ENCODE measurements at places on chromosomes 7 and 10.
A peak's percentile ranks its signal among the peaks of the same experiment; 100 is the strongest.

GRCh38 chr7:45033261-45033930 lies 33.4 kb downstream of the CCM2 start:
- no peaks in the 10 kb centered on the region for H3K36me3 ChIP-seq
- no peak overlapping the region for H3K27ac ChIP-seq
- DNase-seq, result no peak
- no peak overlapping the region for H3K4me3 ChIP-seq

GRCh38 chr10:129046962-129047361 lies 420.1 kb upstream of the MGMT start:
- H3K4me1 ChIP-seq, result no peaks in the 10 kb centered on the region
- no peak overlapping the region for H3K4me3 ChIP-seq
- no peaks in the 10 kb centered on the region for H3K36me3 ChIP-seq
- H3K27me3 ChIP-seq, result no peaks in the 10 kb centered on the region

DNA sequence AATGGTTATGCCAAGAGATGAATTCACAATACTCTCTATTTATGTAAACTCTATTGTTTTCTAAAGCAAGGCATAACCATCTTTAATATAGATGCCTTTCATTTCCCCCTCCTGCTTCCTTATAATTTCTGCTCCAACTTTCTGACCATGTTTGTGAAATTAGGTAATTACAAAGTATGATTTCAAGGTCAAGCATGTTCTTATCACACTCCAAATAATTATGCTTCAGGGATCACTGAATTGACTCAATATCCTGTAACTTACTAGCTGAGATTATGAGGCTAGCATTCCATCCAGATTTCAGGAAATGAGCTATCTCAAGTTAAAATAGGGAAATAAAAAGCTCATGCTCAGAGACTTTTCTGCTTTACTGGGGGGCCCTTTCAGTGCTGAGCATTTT lies 655.9 kb upstream of the IGFBP3 start:
- no peaks in the 10 kb centered on the region for H3K4me1 ChIP-seq
- no peaks in the 10 kb centered on the region for H3K27me3 ChIP-seq
- DNase-seq, result no peak

- DNase-seq, result no peak
- H3K27me3 ChIP-seq, result no peaks in the 10 kb centered on the region
- H3K4me1 ChIP-seq, result no peaks in the 10 kb centered on the region
- no peak overlapping the region for H3K27ac ChIP-seq
- H3K36me3 ChIP-seq, result no peaks in the 10 kb centered on the region
- H3K4me3 ChIP-seq, result no peak overlapping the region
These were observed 281.5 kb downstream of the ARL4A start for GRCh38 chr7:12968836-12969422.

- H3K4me1 ChIP-seq, result no peaks in the 10 kb centered on the region
- DNase-seq, result no peak
- H3K27ac ChIP-seq, result no peak overlapping the region
- no peaks in the 10 kb centered on the region for H3K27me3 ChIP-seq
These were observed 87.1 kb downstream of the CYP26A1 start for GRCh38 chr10:93160829-93161228.

GRCh38 chr10:52906046-52906445 lies 133.5 kb upstream of the MBL2 start:
- H3K27me3 ChIP-seq, result no peaks in the 10 kb centered on the region
- no peak overlapping the region for H3K27ac ChIP-seq
- H3K36me3 ChIP-seq, result no peaks in the 10 kb centered on the region

- H3K27ac ChIP-seq, result no peak overlapping the region
- no peak overlapping the region for H3K4me3 ChIP-seq
- H3K4me1 ChIP-seq, result peaks cover 27% of the 10 kb centered on the region
- no peak for DNase-seq
- H3K27me3 ChIP-seq, result no peaks in the 10 kb centered on the region
- no peaks in the 10 kb centered on the region for H3K36me3 ChIP-seq
These were observed 51.3 kb downstream of the PWWP2B start for GRCh38 chr10:132448248-132448731.

DNA sequence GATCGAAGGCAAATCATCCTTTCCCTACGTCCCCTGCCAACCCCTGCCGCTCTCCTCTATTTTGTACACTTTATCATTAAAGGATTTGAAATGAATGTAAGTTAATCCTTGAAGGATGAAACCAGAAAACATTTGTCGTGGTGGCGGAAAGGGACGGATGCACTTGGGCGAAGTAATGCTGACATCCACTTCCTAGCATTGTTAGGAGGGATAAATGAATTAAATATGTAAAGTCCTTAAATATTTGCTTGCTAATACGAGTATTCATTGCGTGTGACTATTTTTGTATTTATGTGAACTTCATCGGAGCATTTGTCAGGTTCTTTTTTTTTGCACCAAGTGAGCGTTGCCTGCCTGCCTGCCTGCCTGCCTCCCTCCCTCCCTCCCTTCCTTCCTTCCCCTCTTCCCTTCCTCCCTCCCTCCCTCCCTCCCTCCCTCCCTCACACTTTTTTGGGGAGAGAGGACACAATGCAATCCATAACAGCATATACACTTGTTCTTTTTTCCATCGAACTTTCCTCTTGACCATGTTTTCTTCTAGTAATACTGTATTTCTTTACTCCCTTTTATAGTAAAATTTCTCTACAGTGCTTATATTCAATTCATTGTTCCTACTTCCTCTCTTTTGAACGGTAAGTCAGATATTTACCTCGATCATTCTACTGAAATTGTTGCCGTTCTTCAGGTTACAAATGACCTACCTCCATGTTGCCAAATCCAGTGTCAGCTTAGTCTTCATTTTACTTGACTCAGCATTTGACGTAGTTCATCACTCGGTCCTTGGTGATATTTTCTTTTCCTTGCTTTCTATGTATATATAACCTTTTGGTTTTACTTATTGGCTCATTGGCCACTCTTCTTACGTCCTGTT lies 831 bp downstream of the CCDC7 start:
- no peaks in the 10 kb centered on the region for H3K36me3 ChIP-seq
- peak overlapping the region; percentile 14 for H3K27ac ChIP-seq
- no peaks in the 10 kb centered on the region for H3K27me3 ChIP-seq
- H3K4me3 ChIP-seq, result peak overlapping the region; percentile 85
- H3K4me1 ChIP-seq, result no peaks in the 10 kb centered on the region
- no peak for DNase-seq

GRCh38 chr10:9733766-9734165 lies 1283.9 kb upstream of the CELF2 start:
- H3K27ac ChIP-seq, result no peak overlapping the region
- no peaks in the 10 kb centered on the region for H3K27me3 ChIP-seq
- H3K36me3 ChIP-seq, result no peaks in the 10 kb centered on the region
- DNase-seq, result no peak

- DNase-seq, result no peak
- H3K4me3 ChIP-seq, result no peak overlapping the region
- no peaks in the 10 kb centered on the region for H3K36me3 ChIP-seq
These were observed 134.8 kb downstream of the WDR37 start for GRCh38 chr10:1190791-1191490.

DNA sequence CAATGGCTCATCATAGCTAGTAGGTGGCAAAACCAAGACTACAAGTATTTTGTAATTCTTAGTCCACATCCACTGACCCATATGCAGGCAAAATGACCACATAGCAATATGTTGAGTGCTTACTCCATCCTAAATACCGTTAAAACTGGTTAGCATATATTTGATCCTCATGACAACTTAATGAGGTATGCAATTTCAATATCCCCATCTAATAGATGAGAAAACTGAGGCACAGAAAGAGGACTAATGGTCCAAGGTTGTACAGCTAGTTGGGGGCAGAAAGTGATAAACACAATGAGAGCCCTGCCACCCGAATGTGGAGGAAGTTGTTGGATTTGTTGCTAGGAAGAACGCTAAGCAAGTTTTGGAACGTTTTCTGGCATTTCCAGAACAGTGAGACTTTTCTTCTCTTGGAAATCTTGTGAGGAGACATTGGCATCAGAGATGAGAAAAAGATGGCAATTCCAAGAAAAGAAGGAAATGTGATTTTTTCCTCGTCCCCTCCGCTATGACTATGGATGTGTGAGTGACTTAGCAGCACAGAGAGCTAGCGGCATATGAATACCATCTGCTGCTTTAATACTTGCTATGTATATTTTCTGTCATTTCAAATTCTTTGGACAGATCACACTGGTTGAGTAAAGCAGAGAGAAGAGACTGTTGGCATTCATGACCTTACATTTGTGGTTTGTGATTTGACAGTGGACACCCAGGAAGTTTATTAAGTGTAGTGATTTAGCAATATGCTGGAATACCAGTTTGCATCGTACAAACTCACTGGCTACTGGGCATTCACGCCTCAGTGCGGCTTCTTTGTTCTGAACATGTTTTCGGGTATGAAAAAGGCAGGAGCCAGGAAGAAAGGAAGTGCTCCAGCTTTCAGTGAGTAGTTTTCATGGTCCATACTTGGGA lies 51.5 kb downstream of the NRCAM start:
- H3K27ac ChIP-seq, result no peak overlapping the region
- H3K36me3 ChIP-seq, result no peaks in the 10 kb centered on the region
- H3K27me3 ChIP-seq, result no peaks in the 10 kb centered on the region
- no peak for DNase-seq

DNA sequence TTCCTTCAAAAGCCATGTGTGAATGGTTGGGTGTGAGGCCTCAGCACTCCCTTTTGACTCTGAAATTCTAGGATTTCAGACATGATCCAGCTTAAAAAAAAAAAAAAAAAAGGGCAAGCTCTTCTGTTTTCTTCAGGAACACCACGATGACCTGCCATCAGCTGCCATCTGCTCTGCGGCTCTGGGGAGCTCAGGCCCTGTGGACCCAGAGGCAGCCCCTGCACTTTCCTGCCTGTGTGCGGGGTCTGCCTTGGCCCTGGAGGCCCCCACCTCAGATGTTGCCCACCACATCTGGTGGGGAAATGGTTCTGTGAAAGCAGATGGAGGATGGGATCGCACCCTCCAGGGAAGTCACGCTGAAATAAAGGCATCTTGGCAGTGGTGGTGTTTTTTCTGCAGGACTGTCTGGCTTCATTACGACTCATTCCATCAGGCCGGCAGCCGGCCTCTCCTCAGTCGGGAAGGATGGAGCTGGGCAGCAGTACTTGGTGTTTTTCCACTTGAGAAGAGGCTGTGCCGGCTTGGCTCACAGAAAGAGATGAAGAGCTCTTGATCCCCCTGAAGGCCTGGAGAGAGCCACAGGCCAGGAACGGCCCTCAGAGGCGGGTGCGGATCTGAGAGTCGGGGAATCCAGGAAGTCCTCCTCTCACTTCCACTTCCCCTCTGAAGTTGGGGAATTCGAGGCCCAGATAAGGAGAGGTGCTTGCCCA lies 66.1 kb upstream of the AQP1 start:
- no peak for DNase-seq
- no peaks in the 10 kb centered on the region for H3K4me1 ChIP-seq
- H3K36me3 ChIP-seq, result no peaks in the 10 kb centered on the region
- H3K4me3 ChIP-seq, result no peak overlapping the region
- H3K27me3 ChIP-seq, result no peaks in the 10 kb centered on the region

DNA sequence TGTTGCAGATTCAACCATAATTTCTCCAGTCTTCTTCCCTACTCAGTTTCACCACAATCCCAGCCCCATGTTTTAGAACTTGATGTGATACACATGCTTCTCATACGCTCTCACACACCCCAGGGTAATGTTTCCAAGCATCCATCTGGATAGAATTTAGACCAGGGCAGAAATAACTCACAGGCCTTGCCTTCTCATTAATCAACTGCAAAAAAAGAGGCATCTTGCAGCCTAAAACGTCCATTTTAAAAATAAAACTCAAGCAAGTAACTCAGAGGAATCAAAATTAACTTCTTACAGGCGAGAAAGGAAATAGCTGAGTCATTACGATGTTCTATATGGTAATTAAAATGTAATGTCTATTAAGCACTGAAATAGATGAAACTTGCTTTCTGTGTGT lies 127.2 kb upstream of the RSU1 start:
- no peak for DNase-seq
- H3K27me3 ChIP-seq, result no peaks in the 10 kb centered on the region
- H3K4me3 ChIP-seq, result no peak overlapping the region
- no peak overlapping the region for H3K27ac ChIP-seq
- no peaks in the 10 kb centered on the region for H3K4me1 ChIP-seq

GRCh38 chr7:91843831-91844230 lies 36.7 kb downstream of the MTERF1 start:
- no peak overlapping the region for H3K27ac ChIP-seq
- H3K27me3 ChIP-seq, result no peaks in the 10 kb centered on the region
- no peaks in the 10 kb centered on the region for H3K36me3 ChIP-seq
- DNase-seq, result no peak
- H3K4me3 ChIP-seq, result no peak overlapping the region

DNA sequence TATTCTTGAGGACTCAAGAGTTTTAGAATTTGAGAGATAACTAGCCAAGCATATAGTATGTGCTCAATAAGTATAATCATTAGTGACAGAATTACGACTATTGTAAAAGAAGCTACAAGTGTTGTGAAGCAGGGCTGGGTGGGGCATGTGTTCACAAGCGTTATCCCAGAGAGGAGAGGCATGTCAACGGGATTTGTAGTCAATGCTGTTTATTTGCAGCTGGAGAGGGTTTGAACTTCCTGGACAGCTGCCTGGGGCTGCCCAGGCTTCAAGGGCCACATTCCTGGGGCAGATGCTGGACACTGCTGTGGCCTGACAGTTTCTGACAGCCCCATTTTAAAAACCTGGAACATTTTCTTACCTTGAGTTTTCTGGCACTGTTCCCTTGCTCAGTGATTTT lies 36.9 kb upstream of the CDHR3 start:
- no peaks in the 10 kb centered on the region for H3K36me3 ChIP-seq
- DNase-seq, result no peak
- no peaks in the 10 kb centered on the region for H3K27me3 ChIP-seq
- H3K4me1 ChIP-seq, result no peaks in the 10 kb centered on the region
- no peak overlapping the region for H3K27ac ChIP-seq
- no peak overlapping the region for H3K4me3 ChIP-seq

- no peaks in the 10 kb centered on the region for H3K36me3 ChIP-seq
- H3K27me3 ChIP-seq, result no peaks in the 10 kb centered on the region
- no peaks in the 10 kb centered on the region for H3K4me1 ChIP-seq
These were observed 45.5 kb upstream of the CHST15 start for GRCh38 chr10:124138883-124139348.

Data from H1 (cell line).